Peyer's patch (tissue), 4 donors: ENCODE measurements at places on chromosomes 2 and 18. TPM values are rescaled to one million over a fixed set of nuclear protein-coding genes. Genes with fewer than 3 reads are reported as not detected.

The ATP6V1C2 gene
- 0.47 TPM for total RNA-seq

DNA sequence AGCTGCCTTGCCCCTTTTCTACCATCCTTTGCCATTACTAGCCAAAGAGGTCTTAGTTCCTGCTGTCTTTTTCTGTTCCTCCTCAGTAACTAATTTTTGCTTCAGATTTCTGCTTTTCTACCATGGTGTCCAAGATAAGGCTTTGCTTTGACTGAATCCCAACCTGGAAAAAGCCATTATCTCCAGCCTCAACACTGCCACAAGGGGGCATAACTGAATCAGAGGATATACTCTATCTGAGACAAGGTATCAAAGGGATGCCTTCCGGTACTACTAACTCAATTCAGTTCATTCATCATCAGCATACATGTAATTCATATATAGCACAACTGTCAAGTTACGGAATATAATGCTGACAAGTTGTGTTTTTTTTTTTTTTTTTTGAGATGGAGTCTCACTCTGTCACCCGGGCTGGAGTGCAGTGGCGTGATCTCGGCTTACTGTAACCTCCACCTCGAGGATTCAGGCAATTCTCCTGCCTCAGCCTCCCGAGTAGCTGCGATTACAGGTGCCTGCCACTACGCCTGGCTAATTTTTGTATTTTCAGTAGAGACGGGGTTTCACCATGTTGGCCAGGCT is 11.4 kb downstream of the OSGEPL1 start:
- no peak overlapping the region for H3K4me3 ChIP-seq
- H3K27me3 ChIP-seq: no peaks in the 10 kb centered on the region
- DNase-seq: no peak
- H3K4me1 ChIP-seq: no peaks in the 10 kb centered on the region

DNA sequence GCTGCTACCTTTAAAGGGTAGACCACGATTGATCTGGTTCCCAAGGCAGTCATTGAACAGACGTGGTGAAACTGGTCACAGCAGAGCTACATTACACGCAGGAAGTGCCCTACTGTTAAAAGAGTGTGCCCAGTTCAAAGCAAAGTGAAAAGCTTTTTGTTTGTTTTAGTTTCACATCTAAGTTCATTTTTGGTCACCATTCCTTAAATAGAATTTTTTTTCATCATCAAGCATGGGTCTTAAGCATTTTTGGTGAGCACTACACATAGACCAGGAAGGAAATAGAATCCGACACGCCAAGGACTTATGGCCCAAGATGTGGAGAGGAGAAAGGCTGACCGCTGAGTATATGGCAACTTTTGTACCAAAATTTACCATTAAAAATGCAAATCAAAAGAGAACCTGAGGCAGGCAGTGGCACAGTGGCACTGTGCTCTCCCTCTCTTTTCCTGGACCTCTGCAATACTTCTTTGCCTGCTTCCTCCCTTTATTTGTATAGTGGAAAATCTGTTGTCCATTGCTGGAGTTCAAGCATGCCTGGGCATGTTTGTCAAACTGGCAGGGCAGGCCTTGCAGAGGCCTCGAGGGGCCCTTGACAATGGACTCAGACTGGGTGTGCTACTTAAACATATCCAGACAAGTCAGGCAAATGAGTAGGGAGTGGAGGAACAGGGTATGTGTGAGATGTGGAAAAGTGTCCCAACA is 42.6 kb upstream of the HNRNPA3 start:
- no peak overlapping the region for H3K27ac ChIP-seq
- H3K4me1 ChIP-seq: no peaks in the 10 kb centered on the region
- H3K36me3 ChIP-seq: no peaks in the 10 kb centered on the region
- no peak overlapping the region for H3K4me3 ChIP-seq
- H3K27me3 ChIP-seq: no peaks in the 10 kb centered on the region
- DNase-seq: no peak

DNA sequence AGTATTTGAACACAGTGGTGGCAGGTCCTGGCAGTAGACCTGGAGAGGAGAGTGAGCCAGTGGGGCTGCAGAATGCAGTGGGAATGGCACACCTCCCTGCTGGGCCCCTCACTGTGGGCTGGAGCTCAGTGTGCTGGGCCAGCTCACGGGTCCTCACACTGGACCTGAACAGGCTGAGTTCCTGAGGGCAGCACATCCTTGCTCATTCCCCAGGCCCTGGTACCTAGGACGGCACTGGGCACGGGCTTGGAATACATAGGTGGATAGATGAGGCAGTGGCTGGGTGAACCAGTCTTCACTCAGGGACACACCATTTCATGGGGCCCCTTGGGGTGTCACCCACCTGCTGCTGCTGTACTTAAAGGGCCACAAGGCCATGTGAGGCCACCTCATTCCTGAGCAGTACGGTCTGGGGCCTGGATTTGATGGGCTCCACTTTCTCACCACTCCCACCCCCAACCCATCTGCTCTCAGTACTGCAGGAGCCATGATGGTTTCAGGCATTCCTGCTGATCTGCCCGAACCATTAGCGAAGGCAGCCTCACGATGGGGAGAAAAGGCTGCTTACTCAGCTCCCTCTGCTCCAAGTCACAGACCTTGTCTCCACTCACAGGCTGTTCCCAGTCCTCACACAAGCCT is 4.2 kb downstream of the TMEM177 start:
- H3K36me3 ChIP-seq: no peaks in the 10 kb centered on the region
- DNase-seq: no peak
- no peak overlapping the region for H3K4me3 ChIP-seq
- no peak overlapping the region for H3K27ac ChIP-seq
- H3K27me3 ChIP-seq: no peaks in the 10 kb centered on the region

GRCh38 chr2:20556756-20557155 is 94.1 kb downstream of the HS1BP3 start:
- H3K27me3 ChIP-seq: no peaks in the 10 kb centered on the region
- no peak overlapping the region for H3K27ac ChIP-seq
- no peaks in the 10 kb centered on the region for H3K4me1 ChIP-seq
- no peak overlapping the region for H3K4me3 ChIP-seq
- DNase-seq: no peak

The SETBP1 gene
- total RNA-seq: 86.6 TPM

DNA sequence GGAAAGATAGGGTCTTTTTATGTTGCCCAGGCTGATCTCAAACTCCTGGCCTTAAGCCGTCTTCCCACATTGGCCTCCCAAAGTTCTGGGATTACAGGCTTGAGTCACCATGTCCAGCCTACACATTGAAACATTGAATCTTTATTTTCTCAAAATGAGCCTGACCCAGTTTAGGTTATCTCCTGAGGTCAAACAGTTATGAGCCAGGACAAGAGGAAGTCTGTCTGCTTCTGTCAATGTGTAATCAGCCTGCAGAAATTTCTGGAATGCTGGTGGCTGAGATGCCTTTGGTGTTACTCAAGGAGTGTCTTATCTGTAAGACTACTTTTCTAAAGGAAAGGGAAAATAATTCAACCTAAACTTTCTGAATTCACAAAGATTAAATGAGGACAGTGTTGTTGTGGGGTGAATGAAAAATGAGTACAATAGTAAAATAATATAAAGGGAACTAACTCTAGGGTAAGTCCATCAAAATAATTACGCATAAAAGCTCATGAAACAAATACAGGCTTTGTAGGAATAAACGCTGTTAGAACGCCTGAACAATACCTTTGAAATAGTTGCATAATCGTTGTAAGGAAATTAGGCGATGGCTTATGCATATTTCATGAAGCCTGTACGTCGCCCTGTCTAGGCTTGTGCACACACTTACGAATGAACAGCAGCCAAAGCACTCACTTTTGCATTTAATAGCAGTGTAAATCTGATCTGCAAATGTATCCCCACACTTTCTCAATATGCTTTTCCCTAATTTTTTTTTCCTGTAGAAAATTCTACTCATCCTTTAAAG is 260.8 kb downstream of the RDH14 start:
- H3K4me1 ChIP-seq: no peaks in the 10 kb centered on the region
- no peak overlapping the region for H3K27ac ChIP-seq
- no peaks in the 10 kb centered on the region for H3K27me3 ChIP-seq
- H3K4me3 ChIP-seq: no peak overlapping the region
- no peaks in the 10 kb centered on the region for H3K36me3 ChIP-seq

DNA sequence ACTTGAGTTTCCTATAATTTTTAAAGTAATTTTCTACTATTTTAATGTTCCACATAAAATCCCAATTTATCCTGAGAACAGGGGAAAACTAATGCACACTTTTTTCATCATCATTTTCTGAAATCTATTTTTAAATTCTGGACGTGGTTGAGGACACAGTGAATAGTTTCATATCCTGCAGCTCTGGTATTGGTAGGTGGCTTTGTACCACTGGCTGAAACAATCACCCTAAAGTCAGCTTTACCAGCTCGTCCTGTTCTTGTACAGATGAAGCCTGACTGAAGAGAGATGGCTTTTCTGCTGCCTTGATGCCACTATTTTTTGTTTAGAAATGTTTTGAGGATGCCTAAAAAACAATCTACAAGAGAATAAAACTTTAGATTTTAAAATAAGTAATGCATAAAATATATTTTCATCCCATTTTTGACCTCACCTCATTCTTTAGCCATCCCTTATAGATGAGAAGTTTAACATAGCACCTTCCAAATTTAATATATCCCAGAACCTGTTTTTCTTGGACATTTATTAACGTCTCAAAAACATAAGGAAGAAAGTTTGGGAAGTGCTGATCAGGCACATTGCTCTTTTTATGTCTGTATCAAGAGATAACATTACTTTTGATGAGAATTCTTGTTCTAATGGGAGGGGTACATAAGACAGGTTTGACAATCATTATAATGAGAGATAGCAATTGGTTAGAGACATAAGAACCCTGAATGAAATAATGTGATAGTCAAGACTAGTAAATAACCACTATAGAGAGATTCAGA is 80.9 kb downstream of the GALNT1 start:
- H3K27ac ChIP-seq: no peak overlapping the region
- H3K4me3 ChIP-seq: no peak overlapping the region
- no peaks in the 10 kb centered on the region for H3K27me3 ChIP-seq
- DNase-seq: no peak
- no peaks in the 10 kb centered on the region for H3K36me3 ChIP-seq

- no peaks in the 10 kb centered on the region for H3K36me3 ChIP-seq
- no peaks in the 10 kb centered on the region for H3K4me1 ChIP-seq
These were observed 50.0 kb upstream of the GPR39 start for GRCh38 chr2:132366421-132367180.

The ATP9B gene
- total RNA-seq: 49.2 TPM

DNA sequence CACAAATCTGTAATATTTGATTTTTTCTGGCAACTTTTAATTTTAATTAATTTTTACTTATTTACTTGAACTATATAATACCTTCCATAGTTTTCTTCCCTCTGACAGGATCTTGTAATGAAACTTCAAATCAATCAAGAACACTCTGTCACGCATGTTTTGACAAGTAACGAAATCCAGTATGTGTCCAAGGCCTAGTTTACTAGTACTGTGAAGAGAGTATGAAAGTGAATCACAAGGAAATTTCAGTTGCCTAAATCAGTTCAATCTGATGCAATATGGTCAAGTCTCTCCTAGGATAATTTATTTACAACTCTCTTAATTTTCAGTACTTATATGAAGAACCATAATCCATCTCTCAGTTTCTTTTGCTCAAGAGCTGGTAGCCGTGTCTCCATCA is 1344.6 kb upstream of the ZEB2 start:
- no peaks in the 10 kb centered on the region for H3K4me1 ChIP-seq
- no peaks in the 10 kb centered on the region for H3K36me3 ChIP-seq

The HOXD12 gene
- not detected for total RNA-seq

The CYP26B1 gene
- total RNA-seq: 3.9 TPM

DNA sequence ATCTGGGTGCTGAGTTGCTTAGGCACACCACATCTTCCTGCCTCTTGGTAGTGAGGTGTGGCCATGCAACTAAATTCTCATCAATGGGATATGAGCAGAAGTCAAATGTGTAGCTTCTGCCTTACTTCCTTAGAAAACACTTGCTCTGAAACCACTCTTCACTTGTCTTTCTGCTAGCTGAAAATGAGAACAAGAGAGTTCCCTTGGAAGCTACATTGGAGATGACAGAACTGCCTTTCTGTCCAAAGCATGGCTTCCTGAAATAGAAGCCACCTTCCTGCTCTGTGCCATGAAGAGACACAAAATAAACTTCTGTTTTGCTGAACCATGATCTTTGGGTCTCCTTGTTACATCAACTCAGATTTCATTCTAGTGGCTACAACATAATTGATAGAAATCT is 659.9 kb downstream of the IRS1 start:
- DNase-seq: no peak
- no peak overlapping the region for H3K4me3 ChIP-seq
- H3K27me3 ChIP-seq: no peaks in the 10 kb centered on the region
- no peaks in the 10 kb centered on the region for H3K36me3 ChIP-seq
- H3K4me1 ChIP-seq: no peaks in the 10 kb centered on the region

- no peak overlapping the region for H3K27ac ChIP-seq
- no peak for DNase-seq
- no peak overlapping the region for H3K4me3 ChIP-seq
- no peaks in the 10 kb centered on the region for H3K27me3 ChIP-seq
These were observed 57.6 kb upstream of the PARD3B start for GRCh38 chr2:204487447-204488229.

DNA sequence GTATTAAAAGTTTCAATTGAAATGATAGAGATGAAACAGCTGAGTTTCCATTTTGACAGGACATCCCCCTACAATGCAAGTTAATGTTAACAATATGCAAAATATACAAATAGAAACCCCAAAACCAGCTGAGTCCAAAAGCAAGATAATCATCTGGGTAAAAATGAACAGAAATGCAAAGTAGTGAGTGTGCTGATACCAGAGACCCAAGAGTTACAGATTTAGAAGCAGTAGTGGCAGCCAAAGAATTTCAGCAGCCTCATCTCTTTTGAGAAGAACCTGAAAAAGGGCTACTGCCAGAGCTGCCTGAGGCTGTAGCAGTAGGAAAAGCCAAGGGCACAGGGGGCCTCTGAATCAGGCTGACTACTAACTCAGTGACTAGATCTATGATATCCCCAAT is 82.6 kb downstream of the THADA start:
- no peak overlapping the region for H3K4me3 ChIP-seq
- no peak overlapping the region for H3K27ac ChIP-seq
- DNase-seq: no peak
- H3K36me3 ChIP-seq: no peaks in the 10 kb centered on the region
- H3K4me1 ChIP-seq: no peaks in the 10 kb centered on the region

DNA sequence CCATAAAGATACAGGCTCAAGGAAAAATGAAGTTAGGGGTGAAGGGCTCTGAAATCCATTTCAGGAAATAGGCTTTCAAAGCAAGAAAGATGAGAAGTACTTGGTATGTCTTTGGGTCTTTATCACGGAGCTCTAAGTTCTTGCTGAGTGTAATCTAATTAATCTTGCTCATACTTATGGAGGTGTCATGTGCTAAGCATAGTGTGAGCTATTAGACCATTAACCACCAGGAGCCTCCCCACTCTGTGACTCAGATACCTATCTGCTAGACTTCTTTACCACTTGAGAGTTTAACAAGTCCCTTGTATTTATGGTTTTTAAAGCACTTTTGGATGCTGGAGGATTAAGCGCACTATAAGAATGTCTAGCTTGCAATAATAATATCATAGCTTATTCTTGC is 678.7 kb downstream of the EPHA4 start:
- no peak overlapping the region for H3K4me3 ChIP-seq
- DNase-seq: no peak
- H3K36me3 ChIP-seq: no peaks in the 10 kb centered on the region
- H3K27me3 ChIP-seq: no peaks in the 10 kb centered on the region
- H3K4me1 ChIP-seq: no peaks in the 10 kb centered on the region
- no peak overlapping the region for H3K27ac ChIP-seq
